ENCODE measurements at places on chromosomes 16 and 17.

GRCh38 chr17:61770043-61770442 is 93.3 kb downstream of the BRIP1 start:
- no peak for DNase-seq

DNA sequence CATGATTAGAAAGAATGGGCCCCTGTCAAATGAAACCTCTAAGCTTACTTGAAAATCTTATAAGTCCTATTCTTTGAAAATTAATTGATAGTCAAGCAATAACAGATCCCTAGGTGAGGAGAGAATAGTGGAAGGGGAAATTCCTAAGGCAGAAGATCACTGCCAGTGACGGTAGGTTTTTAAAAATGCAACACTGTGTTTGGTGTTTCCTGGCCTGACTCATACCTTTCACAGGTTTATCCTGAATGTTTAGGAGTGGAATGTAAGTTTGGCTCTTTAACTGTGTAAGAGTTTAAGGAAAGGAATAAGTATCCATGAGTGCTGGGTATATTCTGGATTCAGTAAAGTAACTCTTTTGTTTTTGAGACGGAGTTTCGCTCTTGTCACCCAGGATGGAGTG is 23.8 kb downstream of the HAPSTR1 start:
- no peak for DNase-seq

DNA sequence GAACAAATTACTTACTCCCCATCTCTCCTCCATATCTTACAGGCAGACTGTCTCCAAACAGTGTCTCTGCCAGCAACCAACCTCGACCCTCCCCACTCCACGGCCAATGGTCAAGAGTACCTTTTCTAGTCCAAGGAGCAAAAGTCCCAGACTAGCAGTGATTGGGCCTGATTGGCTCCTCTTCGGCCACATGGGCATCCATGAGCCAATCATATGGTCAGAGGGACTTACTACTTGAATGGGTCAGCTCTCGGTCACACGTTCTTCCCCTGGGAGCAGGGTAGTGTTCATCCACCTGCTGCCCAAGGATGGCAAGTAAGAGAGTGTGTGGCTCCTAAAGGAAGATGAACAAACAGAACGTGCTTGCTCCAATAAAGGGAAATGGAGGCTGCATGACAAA is 84.6 kb downstream of the C16orf78 start:
- no peak for DNase-seq

- DNase-seq = peak; percentile 23
These were observed 20.1 kb upstream of the CLEC19A start for GRCh38 chr16:19265380-19265930.

- DNase-seq = peak; percentile 73
These were observed 216.0 kb downstream of the C16orf78 start for GRCh38 chr16:49589544-49590031.

DNA sequence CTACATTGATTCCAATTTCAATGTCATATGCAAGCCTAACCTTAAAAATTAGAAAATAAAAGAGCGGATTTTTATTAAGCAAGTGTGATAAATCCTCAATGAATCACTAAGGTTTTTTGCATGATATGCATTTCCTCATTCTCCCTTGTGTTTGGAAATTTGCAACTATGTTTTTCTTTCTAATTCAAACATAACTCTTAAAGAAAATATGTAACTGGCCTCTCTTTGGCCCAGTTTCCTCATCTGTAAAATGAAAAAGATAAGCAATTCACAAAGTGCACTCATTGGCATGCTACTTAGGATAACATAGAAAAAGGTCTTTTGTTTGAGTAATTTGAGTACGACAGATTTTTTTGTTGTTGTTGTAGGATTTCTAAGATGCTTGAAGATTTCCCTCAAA is 295.5 kb downstream of the CDH11 start:
- DNase-seq = no peak

- no peak for DNase-seq
These were observed 31.7 kb upstream of the BRD7 start for GRCh38 chr16:50400312-50400966.
